Renal cortical epithelial cell (primary cell): ENCODE measurements at places on chromosomes 7 and 10. TPM values are rescaled to one million over a fixed set of nuclear protein-coding genes. Genes with fewer than 3 reads are reported as not detected.
A peak's percentile ranks its signal among the peaks of the same experiment; 100 is the strongest.

- DNase-seq = peak; percentile 51
Measured at GRCh38 chr7:105279688-105280007, 109.1 kb downstream of the SRPK2 start.

GRCh38 chr7:116399819-116400218, 99.7 kb upstream of the CAV2 start:
- DNase-seq = peak; percentile 94

DNA sequence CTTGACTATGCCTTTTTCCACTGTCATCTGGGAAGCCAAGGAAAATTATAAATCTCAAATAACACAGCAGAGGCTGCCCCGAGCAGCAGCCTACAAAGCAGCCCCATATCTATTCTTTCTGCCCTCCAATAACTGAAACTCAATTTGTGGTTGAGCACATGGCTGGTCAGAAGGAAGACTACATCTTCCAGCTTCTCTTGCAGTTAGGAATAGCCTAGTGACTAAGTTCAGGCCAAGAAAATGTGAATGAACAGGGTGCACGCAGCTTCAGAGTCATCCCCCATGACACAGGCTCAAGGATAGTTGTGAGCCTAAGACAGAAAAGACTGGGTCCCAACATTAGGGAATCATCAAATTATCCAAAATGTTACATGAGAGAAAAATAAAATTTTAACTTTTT, 42.3 kb downstream of the CHCHD3 start:
- DNase-seq = no peak

DNA sequence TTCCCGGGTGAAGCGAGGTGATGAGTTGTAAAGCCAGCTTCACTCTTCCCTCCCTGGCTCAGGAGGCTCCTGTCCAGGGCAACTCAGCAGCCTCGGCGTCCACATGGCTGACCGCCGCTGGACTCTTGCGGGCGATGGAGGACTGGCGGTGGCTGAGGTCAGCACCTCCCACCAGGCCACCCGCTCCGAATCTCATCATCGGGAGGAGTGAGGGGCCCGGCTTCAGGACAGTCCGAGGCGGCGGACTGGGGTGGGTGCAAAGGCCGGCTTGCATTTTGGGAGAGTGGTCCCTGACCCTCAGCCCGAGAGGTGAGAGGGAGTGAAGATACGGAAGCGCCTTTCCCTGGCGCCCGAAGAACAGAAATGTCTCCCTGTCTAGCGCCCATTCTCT, 759 bp downstream of the DNAJB12 start:
- no peak for DNase-seq

GRCh38 chr10:113000442-113000841, 50.4 kb downstream of the TCF7L2 start:
- no peak for DNase-seq

DNA sequence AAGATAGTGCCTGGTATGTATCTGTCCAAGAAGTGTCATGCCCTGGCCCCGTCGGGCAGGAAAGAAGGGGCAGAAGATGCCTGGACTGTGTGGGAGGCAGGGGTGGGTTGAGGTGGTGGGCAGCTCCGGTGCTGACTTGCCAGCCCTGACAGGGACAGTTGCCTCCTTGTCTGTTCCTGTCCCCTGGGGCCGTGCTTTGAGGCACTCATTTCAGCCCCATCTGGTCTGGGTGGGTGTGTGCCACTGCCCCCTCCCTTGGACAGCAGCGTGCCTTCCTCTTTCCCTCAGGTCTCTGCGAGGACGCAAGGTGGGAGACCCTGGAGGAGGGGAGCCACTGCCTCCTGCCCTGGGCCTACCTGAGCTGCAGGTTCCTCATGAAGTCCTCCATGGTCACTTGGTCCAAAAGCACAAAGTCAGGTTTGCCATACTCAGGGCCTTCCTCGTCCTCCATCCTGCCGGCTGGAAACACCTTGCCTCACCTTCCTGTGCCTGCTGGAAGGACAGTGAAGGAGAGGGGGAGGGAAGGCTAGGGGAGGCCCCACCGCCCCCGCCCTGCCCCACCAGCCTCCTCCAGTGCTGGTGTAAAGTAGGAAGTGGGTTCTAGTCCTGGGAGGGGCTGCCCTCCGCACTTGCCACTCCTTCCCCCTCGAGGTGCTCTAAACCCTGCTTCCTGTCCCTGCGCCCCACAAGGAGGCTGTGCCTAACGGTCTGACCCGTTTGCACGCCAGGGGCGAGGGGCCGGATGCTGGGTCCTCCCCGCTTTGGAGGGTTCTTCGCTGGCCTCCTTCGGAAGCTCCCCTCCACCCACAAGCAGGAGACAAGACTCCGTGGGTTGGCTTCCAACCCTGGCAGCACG, at the start of gene MYO1G:
MYO1G (minus strand) TSS at position 505 of the 856 bp plus-strand sequence; CDS start at position 451, 54 bp downstream.
- no peak for DNase-seq

DNA sequence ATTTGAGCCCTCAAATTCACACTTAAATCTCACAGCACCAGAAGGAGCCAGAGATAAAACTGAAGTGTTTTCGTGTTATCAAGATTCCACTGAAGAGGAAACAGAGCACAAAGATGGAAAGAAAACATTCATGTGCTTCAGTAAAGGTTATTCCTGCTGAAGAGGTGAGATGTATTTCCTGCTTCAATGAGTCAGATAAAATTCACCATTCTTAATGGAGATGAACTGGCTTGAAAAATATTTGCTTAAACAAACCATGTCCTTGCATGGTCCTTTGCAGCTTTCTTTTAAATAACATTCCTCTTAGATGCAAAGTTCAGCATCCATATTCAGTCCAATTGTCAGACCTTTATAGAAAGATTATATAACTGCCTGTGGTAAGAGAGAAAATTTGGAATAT, 294.2 kb downstream of the IPMK start:
- peak; percentile 61 for DNase-seq

- peak; percentile 60 for DNase-seq
Measured at GRCh38 chr7:87926581-87927461, 7.2 kb upstream of the ADAM22 start.

DNA sequence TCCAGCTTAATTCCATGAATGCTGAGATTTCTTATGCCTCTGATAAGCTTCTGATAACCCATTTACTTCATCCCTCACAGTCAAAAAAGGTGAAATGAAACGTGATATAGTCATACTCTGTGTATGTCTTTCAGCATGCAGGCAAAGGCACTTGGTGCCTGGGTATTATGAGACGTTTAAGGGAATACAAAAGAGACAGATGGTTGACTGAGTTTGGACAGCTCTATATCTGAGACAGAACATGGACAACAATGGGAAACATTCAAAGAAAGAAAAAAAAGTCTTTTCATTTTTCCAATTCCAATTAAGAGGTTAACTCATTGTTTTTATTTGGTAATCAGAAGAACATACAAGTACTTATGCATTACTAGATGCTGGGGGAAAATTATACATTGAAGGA, 96.2 kb downstream of the PPP1R17 start:
- no peak for DNase-seq

DNA sequence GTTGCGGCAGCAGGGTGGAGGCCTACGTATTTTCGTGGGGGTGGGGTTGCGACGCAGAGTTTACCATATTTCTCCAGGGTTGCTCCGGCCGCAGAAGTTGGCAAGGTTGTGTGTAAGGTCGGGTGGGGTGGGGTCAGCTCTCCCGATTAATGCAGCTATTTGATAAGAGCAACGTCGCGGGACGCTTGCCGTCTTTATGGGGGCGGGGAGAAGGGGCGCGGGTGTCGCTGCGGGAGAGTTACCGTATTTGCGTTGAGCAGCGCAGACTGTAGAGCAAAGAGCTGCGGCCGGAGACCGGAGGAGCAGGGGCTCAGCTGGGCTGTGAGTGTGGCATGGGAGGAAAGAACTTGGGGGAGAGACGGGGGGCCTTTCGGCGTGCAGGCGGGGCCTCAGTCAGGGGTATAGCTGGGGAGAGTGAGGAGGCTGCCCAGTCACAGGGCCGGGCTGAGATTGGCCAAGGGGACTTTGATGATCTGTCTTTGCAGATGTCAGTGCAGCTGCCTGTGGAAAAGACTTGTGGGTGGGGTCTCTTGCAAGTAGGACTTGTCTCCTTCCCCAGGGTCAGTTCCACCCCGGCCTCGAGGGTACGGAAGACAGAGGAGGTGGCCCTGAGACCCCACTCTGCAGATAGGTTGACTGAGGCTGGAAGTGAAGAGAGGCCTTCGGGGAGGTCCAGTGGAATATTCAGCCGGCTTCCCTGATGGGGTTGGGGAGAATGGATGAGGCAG, 26.6 kb downstream of the ZNF775 start:
- DNase-seq = no peak

DNA sequence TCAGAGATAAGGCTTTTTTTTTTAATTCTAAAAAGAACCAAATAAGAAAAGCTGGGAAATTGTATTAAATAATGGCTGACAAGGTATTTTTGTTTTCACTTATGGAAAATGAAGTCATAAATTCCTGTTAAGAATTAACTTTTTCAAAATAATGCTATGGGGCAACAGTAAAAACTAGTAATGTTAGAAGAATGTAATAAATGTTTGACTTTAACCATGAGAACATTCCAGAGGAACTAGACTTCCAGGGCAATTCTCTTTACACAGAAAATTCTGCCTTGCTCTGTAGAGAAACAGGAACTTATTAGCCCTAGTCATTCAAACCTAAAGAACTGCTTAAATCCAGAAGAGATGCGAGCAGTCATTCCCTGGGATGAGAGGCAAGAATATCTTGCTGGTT, 571.1 kb downstream of the IPMK start:
- DNase-seq = peak; percentile 99

DNA sequence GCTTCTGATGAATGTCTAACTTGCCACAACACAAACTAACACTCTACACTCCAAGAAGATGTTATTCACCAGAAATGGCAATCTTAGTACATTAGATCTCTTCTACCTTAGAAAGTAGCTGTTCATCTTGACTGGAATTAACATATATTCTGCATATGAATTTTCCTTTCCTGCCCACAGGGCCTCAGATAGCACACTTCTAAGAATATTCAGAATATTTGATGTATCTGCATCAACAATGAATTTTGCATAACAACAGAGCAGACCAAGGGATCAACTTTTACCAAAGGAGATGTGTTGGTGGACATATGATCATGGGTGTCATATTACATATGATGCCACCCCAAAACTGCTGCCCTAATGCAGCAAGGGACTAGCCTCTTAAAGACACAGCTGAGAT, 960.8 kb upstream of the GHITM start:
- DNase-seq = no peak

- no peak for DNase-seq
Measured at GRCh38 chr7:113044394-113044793, 42.2 kb downstream of the GPR85 start.

- DNase-seq = peak; percentile 27
Measured at GRCh38 chr10:114876602-114877300, 55.2 kb downstream of the FHIP2A start.

DNA sequence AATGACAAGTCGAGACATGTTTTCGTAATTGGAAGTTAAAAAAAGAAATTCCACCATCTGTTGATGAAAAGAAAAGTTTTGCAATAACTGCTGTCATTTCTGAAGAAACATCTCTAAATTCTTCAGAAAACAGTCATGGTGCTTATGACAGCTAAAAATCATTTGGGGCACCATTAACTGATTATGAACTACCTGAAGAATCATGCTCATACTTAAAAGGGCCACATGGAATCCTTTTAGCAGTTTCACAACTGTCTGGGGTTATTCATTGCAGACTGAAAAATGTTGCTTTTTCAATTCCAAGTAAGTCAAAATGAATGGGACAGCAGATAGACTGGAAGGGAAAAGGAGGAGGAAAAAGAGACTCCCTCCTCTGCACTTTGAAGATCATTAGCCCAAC, 134.2 kb downstream of the CHN2 start:
- DNase-seq = no peak

DNA sequence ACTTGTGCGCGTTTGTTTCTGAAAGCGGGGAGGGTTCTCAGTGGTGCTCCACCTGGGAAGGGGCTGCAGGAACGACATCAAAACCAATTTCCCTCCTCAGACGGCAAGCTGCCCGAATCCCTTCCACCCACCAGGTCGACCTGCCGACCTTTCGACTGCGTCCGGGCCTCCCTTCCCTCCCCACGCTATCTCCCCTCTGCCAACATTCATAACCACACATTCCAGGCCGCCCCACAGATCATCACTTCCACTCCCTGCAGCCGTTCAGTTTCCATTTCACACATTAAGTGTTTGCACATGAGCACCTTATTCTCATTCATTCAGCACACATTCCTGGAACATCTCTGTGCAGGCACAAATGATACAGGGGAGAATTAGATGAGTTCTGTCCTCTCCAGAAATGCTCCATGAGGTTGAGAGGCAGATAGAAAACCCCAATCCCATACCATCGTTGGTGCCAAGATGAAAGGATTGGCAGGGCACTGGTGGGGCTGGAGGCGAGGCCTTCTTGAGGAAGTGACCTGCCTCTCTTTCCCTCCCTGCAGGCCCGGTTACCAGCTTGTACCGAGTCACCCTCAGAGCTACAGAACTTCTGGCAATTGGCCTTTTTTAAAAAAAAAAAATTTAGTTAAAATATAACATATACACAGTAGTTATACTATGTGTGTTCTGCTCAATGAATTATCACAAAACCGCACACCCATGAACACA, 70.0 kb downstream of the MINDY4 start:
- DNase-seq = no peak

AVPI1 gene
- 7.5 and 8.2 TPM in 2 replicates for total RNA-seq

DNA sequence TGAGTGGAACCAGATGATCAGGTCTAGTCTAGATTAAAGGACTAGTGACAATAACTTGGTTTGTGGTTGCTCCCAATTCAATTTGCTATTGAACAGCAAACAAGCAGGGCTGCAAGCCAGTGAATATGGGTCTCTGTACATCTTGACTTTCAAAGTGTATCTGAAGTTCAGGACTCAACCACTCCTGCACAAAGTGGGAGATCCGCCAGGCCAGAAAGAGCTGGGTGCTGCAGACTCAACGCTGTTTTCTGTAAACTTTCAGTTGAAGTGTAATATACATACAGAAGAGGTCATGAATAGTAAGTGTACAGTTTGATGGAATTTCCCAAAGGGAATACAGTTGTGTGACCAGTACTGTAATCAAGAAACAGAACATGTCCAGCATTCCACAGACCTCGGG, 416.6 kb downstream of the RPS24 start:
- no peak for DNase-seq

- no peak for DNase-seq
Measured at GRCh38 chr7:2165610-2166594, 66.8 kb downstream of the MAD1L1 start.

- peak; percentile 24 for DNase-seq
Measured at GRCh38 chr10:29063806-29064644, 224.8 kb upstream of the LYZL1 start.

FUOM gene
- total RNA-seq = 6.3 and 56.8 TPM in 2 replicates

FKBP6 gene
- total RNA-seq = not detected in 2 replicates

GRCh38 chr10:14601872-14602725, 172.6 kb downstream of the FAM107B start:
- DNase-seq = peak; percentile 95

DNA sequence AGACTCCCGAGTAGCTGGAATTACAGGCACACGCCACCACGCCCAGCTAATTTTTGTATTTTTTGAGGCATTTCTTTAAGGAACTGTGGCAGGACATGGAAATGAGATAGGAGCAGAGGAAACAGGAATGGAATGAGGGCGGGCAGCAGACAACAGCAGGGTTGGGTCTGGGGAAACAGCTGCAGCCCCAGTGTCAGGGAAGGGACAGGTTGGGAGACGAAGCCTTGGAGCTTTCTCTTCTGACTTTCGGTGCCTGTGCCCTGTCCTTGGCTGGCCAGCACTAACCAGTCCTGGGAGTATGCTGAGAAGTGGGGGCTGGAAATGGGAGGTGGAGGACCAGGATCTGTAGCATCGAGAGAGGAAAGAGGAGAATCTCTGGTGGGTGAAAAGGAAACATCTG, 47.4 kb downstream of the ATOH7 start:
- no peak for DNase-seq
